ENCODE measurements at places on chromosomes 1 and 21. TPM values are rescaled to one million over a fixed set of nuclear protein-coding genes. Genes with fewer than 3 reads are reported as not detected.

The WDR64 gene
- 0.38 TPM for polyA plus RNA-seq

The OR6K3 gene
- not detected for polyA plus RNA-seq

The CYP4Z1 gene
- not detected for polyA plus RNA-seq

The SYPL2 gene
- polyA plus RNA-seq: 186 TPM

The URB2 gene
- polyA plus RNA-seq: 6.5 TPM

The TDRD5 gene
- polyA plus RNA-seq: not detected

The OR2M7 gene
- polyA plus RNA-seq: not detected

The C1QTNF12 gene
- 2.4 TPM for polyA plus RNA-seq

The SLC2A5 gene
- 12.9 TPM for polyA plus RNA-seq

The FOXD2 gene
- 0.12 TPM for polyA plus RNA-seq

The GART gene
- 56.5 TPM for polyA plus RNA-seq

The VASH2 gene
- polyA plus RNA-seq: 40.6 TPM

The HUNK gene
- 7.4 TPM for polyA plus RNA-seq

The PTPN22 gene
- 0.48 TPM for polyA plus RNA-seq

The VAMP4 gene
- 11.2 TPM for polyA plus RNA-seq

The GUCA2A gene
- not detected for polyA plus RNA-seq

The OR2T35 gene
- not detected for polyA plus RNA-seq

- no peak for DNase-seq
These were observed 167.3 kb upstream of the KCNJ6 start for GRCh38 chr21:38083535-38083934.

- peak; percentile 25 for DNase-seq
These were observed 22.6 kb upstream of the TRABD2B start for GRCh38 chr1:48019714-48020315.

DNA sequence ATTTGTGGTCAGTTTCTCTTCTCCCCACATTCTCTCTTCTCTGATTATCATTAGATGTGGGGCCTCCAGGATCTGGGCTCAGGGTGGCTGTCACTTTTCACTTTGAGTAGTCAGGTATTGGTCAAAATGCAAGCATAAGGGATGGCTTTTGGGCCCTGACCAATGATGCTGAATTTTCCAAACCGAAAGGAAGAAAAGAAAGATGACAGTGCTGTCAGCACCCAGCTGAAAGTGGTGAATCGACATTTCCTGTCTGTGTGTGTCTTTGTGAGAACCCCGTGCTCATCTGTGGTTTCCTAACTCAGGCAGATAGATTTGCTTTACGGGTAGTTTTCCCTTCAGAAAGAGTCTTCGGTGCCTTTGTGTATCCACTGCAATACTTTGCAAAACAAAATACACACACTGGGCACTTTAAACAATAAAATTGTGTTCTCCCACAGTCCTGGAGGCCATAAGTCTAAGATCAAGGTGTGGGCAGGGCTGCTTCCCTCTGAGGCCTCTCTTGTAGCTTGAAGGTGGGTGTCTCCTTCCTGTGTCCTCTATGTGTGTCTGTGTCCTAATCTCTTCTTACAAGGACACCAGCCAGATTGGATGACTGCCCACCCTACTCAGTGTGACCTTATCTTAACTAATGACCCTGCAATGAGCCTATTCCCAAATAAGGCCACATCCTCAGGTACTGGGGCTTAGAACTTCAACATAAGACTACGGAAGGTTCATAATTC, 274.8 kb upstream of the AJAP1 start:
- no peak for DNase-seq

- DNase-seq: no peak
These were observed 2.3 kb downstream of the SRM start for GRCh38 chr1:11057477-11057876.

- DNase-seq: peak; percentile 99
These were observed at the start of gene SLC30A1 for GRCh38 chr1:211578640-211579439. TSS of gene SLC30A1 (minus strand) at chr1:211579161. CDS start at chr1:211578612, 549 bp downstream.

DNA sequence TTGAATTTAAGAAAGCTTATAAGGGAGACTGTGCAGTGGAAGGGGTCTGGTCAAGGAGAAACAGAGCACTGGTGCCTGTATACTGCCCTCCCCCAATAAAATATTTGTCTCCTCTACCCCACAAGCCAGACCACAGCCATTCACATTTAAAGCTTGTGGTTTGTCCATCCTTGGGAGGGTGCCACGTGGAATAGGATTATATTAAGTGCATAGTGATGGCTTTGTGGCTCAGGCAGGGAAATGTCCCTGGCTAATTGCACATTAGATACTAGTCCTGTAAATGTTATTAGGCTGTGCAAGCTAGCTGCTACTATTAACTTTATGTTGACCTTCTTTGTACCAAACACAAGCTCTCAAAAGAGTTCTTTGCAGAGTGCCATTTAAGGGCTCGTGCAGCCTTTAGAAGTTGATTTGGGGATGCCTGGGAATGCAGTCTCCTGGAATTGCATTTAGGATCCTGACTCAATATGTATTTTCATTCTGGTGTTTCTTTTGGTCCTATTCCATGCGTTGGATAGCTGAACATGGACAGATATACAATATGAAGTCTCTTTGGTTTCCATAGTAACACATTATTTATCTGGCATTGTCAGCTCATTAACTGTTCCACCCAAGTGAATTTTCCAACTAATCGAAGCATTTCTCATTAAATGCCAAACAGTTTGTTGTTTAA, 210.6 kb downstream of the ROR1 start:
- DNase-seq: no peak

DNA sequence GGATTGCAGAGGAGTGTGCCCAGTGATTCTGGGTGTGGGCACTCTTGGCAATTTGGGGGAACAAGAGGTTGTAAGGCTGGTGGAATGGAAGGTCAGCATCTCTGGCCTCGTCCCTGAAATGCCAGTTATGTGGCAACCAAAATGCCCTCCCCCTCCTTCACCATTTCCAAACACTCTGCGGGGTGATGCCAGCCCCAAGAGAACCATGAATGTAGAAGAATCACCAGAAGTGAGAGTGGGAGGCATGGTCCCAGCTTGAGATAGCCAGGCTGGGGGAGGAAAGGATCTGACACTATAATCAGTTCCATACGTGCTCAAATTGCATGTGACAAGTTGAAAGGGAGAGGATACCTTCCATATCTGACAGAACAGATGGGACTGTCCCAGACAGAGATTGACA, 88.7 kb upstream of the EDN2 start:
- DNase-seq: no peak

- peak; percentile 67 for DNase-seq
These were observed 100.2 kb upstream of the GREM2 start for GRCh38 chr1:240712014-240712731.

DNA sequence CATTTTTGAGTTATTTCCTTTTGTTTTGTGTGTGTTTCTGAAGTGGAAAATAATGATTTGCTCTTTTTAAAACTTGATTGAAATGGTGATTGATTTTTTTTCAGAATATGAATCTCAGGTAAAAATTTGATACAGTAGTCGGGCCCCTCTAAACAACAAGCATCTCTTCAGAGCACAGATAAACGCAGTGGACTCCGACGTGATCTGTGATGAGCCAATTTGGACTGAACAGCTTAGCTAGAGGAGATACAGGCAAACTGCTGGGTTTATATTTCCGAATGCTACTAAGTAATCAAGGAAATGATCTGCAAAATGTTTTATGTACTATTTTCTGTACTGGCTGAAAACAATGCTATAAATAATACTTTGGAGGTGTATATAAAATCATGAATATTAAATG, 705.7 kb upstream of the RGS18 start:
- DNase-seq: no peak

DNA sequence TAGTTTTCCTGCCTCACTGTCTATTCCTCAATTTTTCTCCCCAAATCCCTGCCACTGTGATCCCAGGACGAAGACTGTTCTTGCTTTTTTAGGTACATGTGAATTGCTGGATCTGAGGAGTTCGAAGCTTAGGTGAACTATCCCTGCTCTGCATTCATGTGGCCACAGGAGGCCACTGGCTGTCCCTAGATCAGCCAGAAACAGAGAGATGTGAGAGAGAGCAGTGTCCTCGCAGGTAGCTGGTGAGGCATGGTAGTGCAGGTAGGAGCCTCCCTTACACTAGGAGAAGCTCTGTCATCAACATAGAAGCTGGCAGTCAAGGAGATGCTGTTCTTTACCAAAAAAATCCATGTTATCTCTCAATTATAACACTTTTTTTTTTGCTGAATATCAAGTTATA, 71.5 kb downstream of the USP24 start:
- DNase-seq: no peak

DNA sequence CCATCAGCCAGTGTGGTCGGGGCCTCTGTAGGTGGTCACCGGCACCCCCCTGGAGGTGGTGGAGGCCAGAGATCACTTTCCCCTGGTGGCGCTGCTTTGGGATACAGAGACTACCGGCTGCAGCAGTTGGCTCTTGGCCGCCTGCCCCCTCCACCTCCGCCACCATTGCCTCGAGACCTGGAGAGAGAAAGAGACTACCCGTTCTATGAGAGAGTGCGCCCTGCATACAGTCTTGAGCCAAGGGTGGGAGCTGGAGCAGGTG, 961 bp downstream of the RBM15 start:
- DNase-seq: no peak

GRCh38 chr1:248824301-248824700, 1.4 kb downstream of the SH3BP5L start:
- DNase-seq: no peak

- DNase-seq: no peak
These were observed 407.9 kb upstream of the ZRANB2 start for GRCh38 chr1:71488555-71489252.

GRCh38 chr1:179586107-179586823, 5.4 kb upstream of the TDRD5 start:
- peak; percentile 26 for DNase-seq

DNA sequence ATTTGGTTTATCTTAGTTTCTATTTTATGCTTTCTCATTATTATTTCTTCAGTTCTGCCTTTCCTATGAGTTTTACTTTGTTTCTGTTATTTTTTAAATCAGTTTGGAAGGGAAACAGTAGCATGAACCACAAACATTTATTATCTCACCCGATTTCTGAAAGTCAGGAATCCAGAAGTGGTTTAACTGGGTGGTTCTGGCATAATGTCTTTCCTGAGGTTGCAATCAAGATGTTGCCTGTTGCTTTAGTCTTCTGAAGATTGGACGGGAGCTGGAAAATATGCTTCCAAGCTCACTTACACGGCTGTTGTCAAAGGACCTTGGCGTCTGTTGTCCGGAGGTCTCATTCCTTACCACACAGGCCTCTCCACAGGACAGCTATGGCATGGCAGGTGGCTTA, 50.4 kb downstream of the SNRPE start:
- no peak for DNase-seq

DNA sequence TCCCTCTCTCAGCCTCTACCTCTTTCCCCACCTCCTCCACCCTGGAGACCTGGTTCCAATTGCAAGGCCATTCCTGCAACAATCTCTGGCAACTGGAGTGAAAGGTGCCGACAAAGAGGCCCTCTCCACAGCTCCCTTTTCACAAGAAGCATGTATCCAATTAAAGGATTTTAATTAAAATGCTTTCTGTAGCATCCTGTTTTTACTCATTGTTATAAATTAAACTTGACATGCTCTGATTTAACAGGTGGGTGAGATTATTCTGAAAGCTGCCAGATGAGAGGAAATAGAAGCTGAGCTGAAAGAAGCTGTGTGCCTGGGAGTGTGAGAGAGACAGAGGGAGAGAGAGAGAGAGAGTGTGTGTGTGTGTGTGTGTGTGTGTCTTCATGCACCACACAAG, 160.5 kb downstream of the TBX15 start:
- no peak for DNase-seq

GRCh38 chr1:53616927-53617326, 122.0 kb downstream of the GLIS1 start:
- no peak for DNase-seq

- DNase-seq: no peak
These were observed at the start of gene CHD5 for GRCh38 chr1:6180268-6180706. TSS of gene CHD5 (minus strand) at chr1:6180321. CDS start at chr1:6180023, 298 bp downstream.

- DNase-seq: no peak
These were observed 259.6 kb upstream of the ST6GALNAC5 start for GRCh38 chr1:76607717-76608116.

DNA sequence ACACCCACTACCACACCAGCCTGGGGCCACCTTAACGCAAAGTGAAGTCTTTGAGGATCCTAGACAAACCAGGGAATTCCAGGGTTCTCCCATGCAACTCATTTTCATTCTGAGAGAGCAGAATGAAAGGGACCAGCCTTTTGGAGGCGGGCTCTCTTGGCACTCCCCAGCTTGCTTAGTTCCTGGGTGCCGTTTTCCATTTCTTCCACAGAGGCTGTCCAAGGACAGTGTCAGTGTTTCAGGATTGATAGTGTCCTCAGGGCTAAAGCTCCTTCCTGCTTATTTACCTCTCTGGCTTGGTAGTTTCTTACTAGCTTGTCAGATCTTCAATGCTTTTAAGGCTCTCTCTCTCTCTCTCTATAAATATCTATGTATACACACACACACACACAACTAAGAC, 30.1 kb upstream of the GNG4 start:
- no peak for DNase-seq

DNA sequence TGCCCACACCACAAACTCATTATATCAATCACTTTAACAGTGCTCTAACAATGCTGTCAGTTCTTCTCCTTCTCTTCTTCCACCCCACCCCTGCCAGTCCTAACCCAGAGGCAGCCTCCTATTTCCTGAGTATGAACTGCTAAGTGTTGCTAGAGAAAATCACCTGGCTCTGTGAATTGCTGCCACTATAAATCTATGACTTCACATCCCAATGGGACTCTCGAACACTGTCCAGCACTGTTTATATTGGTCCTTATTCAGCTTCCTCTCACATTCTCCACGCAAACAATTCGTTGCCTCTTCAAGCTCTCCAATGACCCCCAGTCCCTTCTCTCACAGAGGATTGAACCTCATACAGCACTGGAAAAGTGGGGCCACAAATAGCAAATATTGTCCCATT, 27.0 kb upstream of the USH2A start:
- DNase-seq: no peak

DNA sequence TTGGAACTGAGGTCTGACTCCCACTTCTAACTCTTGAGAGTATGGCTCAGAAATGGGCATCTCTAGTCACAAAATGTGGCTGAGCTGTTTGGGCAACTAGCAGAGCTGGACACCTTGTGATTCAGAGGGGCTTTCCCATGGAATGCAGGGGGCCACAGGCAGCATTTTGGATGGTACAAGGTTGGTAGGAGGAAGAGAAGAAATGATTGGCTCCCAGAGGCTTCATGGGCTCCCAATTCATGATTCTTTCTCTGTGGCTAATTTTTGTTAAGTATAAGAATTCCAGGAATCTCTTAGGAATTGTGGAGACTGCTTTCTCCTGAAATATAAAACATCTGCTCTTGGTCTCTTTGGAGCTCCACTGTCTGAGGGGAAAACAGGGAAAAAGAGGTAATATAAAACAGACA, 49.7 kb downstream of the PBX1 start:
- no peak for DNase-seq

GRCh38 chr1:212328248-212328647, 43.0 kb downstream of the PPP2R5A start:
- no peak for DNase-seq

GRCh38 chr1:230187290-230187689, 120.3 kb downstream of the GALNT2 start:
- no peak for DNase-seq

- peak; percentile 25 for DNase-seq
These were observed 164.8 kb downstream of the USP25 start for GRCh38 chr21:15894596-15894995.

Data from muscle of back (tissue), 13 donors.